Activated naive CD4-positive, alpha-beta T cell treated with Interleukin-2 at 50 U/mL for 16 hours (primary cell): ENCODE measurements at places on chromosomes 16 and 17.

DNA sequence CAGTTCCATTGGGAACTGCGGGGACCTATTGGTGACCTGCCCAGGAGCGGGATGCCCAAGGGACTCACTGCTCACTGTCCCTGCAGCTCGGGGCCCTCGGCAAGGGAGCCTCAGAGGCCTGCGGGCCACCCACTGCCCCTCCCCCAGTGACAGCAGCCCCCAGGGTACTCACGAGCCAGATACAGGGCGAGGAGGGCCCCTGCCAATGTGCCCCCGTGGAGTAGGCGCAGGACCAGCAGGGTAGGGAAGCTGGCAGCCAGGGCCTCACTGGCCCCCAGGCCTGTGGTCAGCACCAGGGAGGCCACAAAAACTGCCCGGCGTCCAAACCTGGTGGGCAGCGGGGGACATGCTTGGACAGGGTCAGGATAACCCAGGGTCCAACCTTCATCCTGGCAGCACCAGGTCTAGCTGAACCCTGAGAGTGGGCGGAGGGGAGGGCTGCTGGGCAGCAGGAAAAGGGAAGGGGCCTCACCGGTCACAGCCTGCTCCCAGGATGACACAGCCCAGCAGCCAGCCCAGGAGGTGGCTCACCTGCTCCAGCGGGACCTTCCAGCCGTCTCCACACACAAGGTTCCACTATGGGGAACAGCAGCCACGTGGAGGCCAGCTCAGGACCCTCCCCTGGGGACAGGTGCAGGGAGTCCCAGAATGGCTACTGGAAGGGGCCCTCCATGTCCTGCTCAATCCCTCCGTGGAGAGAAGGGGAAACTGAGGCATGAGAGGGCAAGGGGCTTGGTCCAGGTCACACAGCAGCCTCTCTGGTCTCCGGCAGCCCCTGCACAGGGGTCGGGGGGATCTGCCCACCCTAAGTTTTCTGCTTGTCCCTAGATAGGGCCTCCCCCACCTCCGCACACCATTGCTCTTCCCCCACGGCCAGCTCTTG lies 855 bp downstream of the SLC22A31 start:
- no peak for DNase-seq

DNA sequence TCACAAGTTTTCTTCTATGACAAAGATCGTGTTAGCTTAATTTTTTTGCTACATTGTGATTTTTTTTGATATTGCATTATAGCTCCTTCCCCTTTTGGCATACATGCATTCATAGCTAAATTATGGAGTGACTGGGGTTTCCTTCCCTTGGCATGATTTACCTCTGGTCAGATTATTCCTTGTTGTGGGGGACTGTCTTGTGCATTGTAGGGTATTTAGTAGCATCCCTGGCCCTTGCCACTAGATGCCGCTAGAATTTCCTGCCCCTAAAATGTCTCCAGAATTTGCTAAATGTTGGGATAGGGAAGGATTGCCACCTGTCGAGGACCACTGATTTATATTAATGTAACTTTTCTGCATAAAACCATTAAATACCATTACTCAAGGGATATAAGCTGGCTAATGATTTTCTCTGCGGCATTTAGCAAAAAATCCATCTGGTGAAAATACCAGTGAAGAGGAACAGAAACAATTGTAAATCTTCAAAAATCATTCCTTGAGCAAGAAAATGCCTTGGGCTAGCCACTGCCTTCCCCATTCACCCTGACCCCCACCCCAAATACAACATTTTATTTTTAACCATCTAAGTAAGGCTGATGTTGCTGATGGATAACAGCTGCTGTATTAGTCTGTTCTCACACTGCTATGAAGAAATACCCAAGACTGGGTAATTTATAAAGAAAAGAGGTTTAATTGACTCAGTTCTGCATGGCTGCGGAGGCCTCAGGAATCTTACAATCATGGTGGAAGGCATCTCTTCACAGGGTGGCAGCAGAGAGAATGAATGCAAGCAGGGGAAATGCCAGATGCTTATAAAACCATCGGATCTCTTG lies 195.2 kb downstream of the MAP2K6 start:
- no peak for DNase-seq

GRCh38 chr16:24853830-24854229 lies 8.1 kb downstream of the SLC5A11 start:
- DNase-seq: no peak

GRCh38 chr17:39098588-39098987 lies 52.8 kb downstream of the PLXDC1 start:
- DNase-seq: no peak

GRCh38 chr16:49466881-49467280 lies 93.3 kb downstream of the C16orf78 start:
- DNase-seq: no peak

- no peak for DNase-seq
Observed at GRCh38 chr17:65553646-65554552, 7.5 kb downstream of the AXIN2 start.

GRCh38 chr17:75654176-75654575 lies 12.8 kb downstream of the RECQL5 start:
- DNase-seq: no peak

DNA sequence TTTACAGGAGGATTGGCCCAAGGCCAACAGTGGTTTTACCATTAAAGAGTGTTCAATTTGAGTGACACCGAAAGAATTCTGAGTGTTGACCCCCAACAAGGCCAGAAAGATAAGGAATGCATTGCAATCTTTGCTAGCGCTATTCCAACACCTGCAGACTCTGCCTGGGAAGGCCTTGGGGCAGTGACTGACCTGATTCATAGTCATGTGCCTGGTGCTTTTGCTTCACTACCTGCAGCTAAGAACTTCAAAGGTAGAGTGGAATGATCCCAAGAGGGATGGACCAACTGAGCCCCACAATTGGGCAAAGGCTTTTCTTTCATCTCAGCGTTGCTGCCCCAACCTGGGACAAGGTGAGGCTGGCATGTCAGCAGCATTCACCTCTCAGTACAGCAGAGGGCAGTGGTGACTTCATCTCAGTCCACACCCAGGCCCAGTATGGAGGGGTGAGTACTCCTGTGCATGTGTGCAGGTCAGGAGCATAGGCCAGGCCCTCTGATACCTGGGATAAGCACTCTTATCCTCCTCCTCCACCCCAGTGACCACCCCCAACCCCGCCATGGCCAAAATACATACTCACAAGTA lies 149.6 kb upstream of the GNAO1 start:
- DNase-seq: peak; percentile 35

GRCh38 chr17:32445074-32445415 lies 735 bp downstream of the PSMD11 start:
- peak; percentile 53 for DNase-seq

DNA sequence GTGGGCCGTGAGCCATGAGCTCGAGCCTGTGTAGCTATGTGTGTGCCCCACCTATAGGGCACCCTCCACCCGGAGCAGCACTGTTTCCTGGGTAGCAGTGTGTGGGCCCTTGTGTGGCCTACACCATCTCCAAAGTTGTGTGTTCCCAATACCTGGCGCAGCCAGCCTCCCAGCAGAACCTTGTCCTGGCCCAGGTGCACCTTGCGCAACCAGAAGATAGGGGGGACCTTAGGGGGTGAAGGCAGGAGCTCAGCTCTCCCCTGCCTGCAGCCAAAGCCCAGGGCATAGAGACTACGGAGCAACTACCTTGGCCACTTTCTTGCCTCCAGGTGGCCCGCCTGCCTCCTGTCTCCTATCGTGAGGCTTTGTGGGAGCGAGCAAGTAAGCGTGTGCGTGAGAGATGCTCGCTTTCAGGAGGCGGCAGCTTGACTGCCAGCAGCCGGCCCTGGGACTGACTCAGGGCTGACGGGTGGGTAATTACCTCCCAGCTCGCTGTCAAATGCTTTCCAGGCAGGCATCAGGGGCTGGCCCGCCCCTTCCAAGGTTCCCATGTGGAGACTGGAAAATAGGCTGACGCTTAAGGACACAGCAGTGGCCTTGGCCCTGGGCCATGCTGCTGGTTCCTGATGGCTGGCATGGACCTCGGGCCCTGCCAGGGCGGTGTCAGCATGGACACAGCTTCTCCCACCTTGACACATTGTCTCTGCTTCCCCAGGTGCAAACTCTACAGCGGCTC lies 19.0 kb downstream of the TRAF7 start:
- DNase-seq: no peak

- DNase-seq: no peak
Observed at GRCh38 chr16:9035996-9036395, 55.4 kb upstream of the HAPSTR1 start.

GRCh38 chr16:88593910-88594309 lies 23.7 kb downstream of the ZC3H18 start:
- no peak for DNase-seq

- DNase-seq: peak; percentile 73
Observed at GRCh38 chr17:58658804-58659713, 32.8 kb downstream of the TEX14 start.

GRCh38 chr17:73247726-73248125 lies 14.0 kb downstream of the CPSF4L start:
- DNase-seq: no peak

- no peak for DNase-seq
Observed at GRCh38 chr17:81580481-81580880, 28.3 kb upstream of the FAAP100 start.

DNA sequence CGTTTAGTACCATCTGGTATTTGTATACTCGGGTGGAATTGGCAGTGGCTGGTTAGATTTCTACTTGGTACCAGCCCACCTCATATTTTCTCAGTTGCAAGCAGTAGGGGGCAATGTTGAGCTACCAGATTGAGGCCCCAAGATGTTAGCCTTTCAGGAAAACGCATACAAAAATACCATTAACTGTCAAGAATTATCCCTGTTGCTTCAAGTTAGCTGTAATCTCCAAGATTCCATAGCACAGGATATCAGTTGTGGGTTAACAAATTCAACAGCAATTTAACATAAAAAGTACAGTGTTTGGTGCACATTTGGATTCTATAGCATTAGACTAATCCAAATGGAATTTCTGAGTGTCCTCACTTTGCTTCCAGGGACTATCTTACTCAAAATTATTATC lies 188.2 kb downstream of the FTO start:
- peak; percentile 36 for DNase-seq

DNA sequence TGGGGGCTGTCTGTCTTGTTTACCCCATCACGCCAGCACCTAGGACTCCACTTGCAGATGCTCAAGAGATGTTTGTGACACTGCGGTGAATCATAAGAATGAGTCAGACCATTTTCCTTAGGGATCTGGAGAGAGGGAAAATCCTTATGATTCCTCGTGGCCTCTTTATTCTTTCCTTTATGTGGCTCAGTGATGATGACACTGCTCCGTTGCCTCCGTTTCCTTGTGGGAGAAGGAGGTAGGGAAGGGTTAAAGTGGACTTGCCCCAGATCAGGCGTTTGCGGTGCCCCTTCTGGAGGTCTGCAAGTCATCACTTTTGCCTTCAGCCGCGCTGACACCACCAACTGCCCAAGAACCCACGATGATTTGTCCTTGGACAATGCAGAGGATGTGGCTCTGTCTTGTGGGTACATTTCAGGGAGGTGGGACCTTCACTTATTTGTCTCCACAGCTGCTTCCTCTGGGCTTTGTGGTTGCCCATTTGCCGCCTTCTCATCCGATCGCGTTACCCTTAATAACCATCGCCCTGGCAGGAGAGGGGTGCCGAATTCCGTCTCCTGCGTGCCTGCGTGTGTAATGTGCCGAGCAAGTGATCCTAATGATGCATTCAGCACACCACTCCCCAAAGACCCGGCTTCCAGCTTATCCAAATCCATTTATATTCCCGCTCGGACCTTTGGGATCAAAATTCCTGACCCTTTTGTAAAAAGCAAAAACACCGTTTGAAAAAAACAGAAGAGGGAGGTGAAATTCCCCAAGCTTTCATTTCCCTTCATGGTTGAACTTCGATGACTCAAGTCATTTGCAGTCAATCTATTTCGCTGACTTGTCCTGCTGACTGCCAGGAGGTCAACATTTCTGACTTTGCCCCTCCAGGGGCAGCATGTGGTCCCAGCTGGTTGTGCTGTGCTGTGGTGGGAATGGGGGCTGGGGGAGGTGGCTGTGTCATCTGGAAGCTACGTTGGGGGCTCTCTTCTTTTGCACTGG lies 87.2 kb upstream of the IRX3 start:
- no peak for DNase-seq

GRCh38 chr16:86991679-86992078 lies 325.5 kb downstream of the C16orf95 start:
- DNase-seq: no peak

DNA sequence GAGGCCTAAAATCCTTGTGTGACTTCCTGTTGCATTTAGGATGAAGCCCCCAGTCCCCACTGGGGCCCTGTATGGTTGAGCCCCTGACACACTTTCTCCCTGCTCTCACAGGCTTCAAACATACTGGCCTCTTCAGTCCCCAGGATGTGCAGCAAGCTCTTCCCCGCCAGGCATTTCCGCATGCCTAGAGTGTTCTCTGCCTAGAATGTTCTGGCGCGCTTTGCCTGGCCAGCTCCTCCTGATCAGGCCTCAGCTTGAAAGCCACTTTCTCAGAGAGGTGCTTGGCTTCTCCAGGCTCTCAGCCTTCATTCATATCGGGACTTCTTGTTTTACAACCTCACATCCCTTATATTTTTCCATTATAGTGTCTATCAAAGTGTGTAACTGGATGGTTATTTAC lies 123.7 kb downstream of the SPACA3 start:
- DNase-seq: no peak

- no peak for DNase-seq
Observed at GRCh38 chr17:56700919-56701420, 107.5 kb downstream of the NOG start.

- no peak for DNase-seq
Observed at GRCh38 chr16:85278839-85279238, 166.6 kb upstream of the CIBAR2 start.

DNA sequence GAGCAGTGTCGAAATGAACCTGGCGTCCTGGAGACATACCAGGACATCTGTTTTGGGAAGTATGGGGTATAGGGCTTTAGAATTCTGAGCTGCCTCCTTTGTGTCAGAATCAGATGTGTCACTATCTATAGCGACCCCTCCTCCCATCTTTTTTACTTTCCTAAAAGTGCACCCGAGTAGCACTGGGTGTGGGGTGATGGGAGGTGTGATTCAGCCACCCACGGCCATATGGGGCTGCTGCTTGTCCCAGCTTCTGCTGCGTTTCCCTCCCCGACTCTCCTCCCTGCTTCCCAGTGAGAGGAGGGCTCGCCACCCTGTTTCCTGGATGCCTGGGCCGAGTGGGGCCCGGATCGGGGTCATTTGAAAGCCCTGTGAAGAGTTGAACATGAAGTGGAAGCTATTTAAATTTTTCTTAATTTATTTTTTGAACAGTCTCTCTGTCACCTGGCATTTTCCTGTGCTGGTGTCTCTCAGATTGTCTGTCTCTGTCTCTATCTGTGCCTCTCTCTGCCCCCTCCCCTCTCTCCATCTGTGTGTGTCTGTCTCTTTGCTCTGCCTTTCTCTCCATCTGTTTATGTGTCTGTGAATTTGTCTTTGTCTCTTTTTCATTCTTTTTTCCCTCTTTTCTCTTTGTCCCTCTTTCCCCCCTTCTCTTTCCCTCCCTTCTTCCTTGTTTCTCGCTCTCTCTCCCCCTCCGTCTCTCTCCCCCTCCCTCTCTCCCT lies 638.8 kb upstream of the EEF2KMT start:
- DNase-seq: no peak

- no peak for DNase-seq
Observed at GRCh38 chr16:17062676-17063075, 408.1 kb downstream of the XYLT1 start.
